ENCODE measurements at places on chromosomes 13 and 19.
A peak's percentile ranks its signal among the peaks of the same experiment; 100 is the strongest.

DNA sequence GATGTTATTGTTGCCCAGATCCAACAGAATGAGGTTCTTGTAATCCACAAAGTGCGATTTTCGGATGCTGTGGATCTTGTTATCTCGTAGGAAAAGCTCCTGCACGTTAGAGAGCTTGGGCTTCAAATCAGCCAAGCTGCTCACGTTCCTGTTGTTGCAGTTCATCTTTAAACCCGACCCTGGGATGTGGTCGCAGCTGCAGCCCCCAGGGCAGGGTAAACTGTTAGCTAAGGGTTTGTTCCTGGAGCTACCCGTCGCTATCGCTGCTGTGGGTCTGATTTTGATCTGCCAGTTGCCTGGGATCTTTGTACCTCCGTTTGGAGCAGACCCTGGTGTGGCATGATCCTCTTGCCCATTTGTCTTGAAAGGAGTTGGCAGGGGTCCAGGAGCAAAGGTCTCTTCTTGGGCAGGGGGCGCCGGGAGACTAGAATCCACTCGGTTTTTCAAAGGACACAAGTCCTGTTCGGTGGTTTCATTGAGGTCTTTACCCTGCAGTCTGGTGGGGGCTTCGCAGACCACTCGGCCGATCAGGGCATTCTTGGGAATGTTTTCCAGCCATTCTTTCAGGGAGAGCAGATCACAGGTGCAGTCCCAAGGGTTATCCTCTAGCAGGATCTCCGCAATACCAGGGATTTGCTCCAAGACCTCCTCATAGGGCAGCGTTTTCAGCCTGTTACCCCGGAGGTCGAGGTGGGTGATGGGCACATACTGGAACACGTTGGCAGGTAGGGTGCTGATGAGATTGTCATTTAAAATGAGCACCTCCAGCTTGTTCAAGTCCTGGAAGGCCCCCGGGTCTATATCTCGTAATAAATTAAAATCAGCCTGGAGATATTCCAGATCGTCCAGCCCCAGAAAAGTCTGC lies 1.8 kb downstream of the SLITRK1 start:
- no peak for DNase-seq

DNA sequence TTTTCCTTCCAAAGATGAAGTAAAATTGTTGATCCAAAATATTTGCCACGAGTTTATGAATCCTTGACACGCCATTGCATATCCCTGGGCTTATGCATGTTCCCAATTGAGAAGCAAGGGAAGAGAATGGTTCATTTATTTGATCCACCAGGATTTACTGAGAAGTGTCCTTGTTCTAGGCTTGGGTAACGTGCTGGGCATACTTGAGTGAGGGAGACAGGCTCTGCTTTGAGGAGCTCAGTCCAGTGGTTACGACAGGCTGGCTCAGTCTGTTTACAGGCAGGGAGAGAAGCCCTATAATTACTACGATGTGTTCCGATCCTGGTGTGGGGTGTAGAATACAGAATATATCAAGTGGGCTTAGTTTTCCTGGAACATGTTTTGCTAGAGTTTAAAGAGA lies 6.3 kb upstream of the PNMA8C start:
- no peak for DNase-seq

DNA sequence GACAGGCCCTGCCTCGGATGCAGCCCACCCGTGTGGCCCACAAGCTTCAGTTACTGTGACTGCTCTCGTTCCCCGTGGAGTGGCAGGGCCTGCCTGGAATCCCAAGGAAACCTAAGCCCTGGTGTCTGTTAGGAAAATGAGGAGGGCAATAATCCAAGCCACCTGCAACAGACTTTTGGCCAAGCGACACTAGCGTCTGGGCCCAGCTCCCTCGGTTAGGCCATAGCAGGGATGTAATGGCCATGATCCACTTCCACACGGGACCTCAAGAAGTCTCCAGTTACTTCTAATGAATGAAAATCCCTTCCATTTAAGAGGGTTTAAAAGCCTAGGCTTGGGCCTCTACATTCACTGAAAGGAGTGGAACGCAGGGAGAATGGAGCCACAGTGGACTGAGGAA lies 8.9 kb downstream of the ZC3H4 start:
- no peak for DNase-seq

DNA sequence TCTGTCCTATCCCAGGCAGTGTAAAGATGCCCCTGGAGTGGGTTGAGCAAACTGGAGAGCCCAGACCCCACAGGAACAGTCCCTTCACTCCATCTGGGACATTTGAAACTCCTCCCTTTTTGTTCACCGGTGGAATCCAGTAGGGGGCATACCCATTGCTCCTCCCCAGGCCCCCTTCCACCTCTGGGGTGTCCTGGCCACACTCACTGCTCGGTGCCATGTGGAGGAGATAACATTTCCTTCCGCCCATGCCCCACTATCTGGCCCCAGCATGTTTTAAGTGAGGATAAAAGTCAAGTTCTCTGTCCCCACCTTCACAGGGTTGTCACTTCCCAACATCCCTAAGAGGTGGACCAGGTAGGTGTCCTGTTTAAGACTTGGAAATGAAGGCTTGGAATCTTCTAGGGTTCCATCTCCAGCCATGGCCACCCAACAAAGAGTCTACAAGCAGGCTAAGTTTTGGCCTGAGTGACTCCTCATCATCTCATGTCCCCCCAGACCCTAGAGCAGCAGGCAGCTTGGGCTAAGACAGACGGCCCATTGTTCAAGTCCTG lies 9.3 kb downstream of the ZNF526 start:
- DNase-seq: no peak

DNA sequence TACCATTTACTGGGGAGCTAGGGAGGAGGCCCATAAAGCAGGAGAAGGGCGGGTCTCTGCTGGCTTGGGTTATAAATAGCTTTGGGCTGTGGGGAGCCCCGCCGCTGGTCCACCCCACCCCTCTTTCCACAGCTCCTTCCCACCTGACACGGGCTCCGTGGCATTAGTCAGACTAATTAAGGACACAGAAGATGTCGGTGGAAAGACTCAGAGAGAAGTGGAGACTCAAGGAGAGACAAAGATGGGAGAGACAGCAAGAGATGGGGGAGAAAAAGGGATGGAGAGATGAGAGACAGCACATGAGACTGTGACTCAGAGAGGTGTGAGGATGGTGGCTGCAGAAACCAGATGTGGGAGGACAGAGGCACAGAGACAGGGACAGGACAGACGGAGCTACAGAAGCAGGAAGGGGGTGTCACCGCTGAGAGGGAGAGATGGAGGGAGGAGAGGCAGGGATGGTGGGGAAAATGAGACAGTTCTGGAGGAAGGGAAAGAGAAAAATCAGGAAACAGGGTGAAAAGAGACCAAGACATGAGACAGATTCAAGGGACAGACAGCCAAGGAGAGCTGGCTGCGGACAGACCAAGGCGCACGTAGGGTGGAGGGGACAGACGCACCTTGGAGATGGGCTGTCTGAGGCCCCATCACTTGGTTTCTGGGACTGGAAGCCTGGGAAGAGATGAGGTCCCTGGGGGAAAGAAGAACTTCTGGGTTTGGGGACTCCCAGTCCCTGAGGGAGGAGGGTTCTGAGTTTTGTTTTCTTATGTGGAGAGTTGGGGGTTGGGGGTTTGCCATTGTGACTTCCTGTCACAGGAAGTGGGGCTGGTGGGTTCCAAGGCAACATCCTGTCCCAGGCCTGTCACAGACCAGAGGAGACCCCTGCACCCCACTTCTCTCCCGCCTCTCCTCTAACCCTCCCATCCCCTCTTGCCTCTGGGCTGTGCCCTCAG lies 4.1 kb downstream of the ARHGEF1 start:
- no peak for DNase-seq

- DNase-seq: no peak
Measured at GRCh38 chr13:90641884-90642283, 705.6 kb upstream of the MIR17HG start.

- DNase-seq: no peak
Measured at GRCh38 chr13:99894840-99895443, 76.6 kb downstream of the ZIC5 start.

DNA sequence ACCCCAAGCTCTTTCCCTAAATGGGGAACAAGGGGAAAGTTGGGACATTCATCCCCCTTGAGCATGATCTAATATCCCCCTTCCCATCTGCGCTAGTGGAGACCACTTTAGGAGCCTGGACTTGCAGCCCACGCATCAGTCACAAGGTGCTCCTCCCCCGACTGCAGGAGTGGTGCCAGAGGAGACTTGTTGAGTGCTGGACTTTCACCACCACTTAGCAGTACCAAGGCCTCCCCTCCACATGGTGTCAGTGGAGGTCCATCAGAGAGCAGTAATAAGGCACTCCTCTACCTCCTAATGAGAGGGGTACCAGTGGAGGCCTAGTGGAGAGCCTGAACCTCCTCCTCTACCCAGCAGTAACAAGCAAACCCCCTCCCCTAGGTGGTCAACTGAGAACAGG lies 22.5 kb downstream of the CAB39L start:
- no peak for DNase-seq

- no peak for DNase-seq
Measured at GRCh38 chr13:33441015-33441414, 155.5 kb upstream of the STARD13 start.

GRCh38 chr19:11780431-11781020 lies 13.7 kb downstream of the ZNF441 start:
- DNase-seq: no peak

DNA sequence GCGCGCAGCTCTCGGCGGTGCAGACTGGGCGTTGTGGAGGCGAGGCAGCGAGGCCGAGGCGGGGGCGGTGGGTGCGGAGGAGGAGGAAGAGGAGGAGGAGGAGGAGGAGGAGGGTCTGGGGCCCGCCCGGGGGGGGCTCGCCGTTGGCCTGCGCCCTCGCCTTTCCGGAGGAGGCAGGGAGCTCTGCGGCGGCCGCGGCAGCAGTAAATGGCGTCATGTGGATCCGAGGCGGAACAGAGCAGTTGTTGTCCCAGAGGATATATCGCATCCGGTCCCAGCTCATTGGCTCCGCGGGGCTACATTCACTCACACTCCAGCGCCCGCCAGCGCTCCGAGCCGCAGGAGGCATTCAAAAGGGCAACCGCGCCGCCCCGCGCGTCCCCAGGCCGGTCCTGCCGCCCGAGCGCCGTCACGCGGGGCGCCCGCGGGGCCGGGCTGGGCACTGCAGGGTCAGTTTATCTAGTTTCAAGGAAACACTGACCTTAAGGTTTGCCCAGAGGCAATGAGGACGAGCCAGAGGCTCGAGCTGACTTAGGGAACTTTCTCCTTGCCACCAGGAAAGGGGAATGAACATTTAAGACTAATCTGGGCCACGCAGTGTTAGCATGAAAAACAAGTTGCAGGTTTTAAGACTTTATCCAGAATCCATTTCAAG lies at the start of gene SPRY2:
Gene SPRY2, minus strand, starts transcription at position 26 of the 655 bp plus-strand sequence. CDS start 3,421 bp downstream, outside the sequence.
- peak; percentile 87 for DNase-seq
